ENCODE measurements at places on chromosomes 2 and 18.

DNA sequence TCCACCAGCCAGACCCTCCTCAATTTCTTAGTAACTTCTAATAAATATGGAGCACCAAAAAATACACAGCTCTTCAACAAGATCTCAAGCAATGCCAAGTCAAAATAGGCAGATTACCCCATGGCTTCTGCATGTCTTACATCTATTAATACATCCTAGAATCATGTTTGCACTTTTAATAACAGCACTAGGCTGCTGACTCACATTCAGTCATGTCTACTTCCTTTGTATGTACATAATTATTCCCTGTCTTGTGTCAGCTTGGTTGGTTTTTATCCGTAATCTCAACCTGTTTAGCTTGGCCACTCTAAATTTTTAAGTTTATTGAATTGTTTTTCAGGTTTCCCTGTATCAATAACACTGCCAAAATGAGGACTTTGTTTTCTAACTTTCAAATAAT is 420.1 kb upstream of the ACVR2A start:
- no peak for DNase-seq

DNA sequence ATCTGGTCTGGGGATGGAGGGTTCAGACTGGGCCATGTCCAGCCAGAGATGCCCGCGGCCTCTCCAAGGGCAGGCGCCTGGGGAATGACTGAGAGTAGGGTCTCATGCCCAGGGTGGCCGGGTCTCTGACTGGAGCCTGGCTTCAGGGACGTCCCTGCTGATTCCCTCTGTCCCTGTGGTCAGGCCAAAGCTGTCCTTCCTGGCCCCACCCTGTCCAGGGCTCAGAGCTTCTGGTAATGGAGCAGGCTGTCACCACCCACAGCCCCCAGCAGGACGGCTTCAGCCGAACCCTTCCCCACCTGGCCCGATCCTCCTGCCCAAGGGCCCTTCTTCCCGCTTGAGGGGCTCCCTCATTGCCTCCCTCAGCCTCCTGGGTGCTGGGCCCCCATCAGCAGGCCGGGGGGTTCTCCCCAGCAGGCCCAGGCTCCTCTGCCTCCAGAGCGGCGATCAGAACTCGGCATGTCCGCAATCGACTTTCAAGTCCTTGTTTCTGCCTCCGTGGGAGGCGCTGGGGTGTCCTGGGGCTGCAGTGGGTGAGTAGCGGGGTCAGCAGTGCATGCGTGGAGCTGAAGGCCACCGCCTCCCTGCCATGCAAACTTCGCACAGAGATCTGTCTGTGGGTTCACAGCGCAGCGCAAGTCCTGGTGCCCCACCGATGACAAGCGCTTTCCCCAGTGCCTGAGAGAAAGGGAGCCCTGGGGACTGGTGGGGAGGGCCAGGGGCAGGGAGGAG is 18.3 kb downstream of the RAMP1 start:
- DNase-seq, result no peak

GRCh38 chr18:63725682-63726480 is 23.1 kb downstream of the SERPINB11 start:
- DNase-seq, result no peak

DNA sequence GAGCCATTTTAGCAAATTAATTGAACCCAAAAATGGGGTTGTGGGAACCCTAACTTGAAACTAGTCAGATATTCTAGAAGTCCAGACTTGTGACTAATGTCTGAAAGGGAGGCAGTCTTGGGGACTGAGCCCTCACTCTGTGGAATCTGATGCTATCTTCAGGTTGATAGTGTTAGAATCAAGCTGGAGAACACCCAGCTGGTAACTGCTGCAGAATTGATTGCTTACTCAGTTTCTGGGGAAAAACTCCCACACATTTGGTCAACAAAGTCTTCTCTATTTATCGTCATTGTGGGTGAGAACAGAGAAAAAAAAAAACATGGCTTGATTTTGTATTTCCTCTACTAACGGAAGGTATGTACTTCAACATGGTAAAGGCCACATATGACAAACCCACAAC is 1925.8 kb upstream of the CELF4 start:
- DNase-seq, result no peak

DNA sequence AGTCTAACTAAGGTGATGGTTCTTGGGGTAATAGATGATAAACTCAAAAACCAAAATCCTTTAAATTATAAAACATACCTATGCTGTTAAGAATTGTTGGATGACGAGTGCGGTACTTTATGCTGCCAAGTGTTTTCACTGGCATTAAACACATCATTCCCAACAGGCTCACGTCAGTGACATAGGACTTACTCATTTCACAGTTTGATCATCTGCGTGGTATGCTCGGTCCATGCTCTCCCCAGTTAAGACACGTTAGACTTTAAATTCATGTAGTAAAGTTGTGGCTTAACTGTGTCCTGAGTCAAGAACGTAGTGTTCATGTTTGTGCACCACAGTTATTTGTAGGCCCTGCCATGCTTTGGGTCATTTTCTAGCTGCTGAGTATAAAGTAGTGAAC is 125.6 kb upstream of the MYT1L start:
- DNase-seq, result no peak

DNA sequence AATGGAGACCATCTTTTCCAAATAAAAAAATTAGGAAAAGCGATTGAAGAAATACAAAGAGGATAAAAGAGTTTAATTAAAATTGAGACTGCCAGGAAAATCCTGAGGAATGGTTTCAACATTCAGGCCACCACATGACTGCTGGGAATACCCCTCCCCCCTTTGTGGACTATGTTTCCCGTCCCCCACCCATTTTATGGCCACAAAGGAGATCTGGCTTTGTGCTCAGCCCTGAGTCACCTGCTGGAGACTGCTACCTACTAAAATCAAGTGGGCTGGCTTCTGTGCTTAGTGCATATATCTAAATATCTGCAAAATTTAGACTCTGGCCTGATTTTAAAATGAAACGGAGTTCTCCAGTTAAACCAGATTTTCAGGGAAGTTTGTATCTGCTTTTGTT is 10.1 kb downstream of the RND3 start:
- DNase-seq, result no peak

DNA sequence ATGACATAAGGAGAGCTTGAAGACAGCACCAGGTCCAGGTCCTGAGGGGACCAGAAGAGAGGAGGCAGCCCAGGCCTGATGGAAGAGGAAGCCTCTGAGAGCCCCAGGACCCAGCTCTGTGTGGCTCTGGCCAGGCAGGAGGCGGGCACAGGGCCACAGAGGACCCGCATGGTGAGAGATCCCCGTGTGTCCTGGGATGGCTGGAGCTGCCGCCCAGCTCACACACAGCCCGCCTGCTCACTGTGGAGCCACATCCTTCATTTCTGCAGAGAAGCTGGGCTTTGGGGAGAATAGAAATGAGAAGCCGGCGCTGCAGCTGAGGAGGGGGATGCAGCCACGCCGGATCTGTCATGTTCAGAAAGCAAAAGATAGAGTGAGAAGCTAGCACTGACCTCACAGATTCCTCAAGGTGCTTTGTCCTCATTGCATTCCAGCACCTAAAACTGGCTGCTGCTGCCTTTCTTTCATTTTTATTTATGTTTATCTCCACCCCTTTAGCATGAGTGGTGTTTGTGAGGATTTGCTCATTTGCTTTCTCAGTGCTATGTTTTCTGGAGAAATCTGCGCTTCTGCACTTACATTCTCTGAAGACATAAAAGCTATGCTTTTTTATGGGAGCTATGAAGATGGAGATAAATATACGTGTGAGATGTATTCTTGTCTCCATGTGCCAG is 307.6 kb upstream of the MYT1L start:
- no peak for DNase-seq
